ENCODE measurements at places on chromosomes 4 and X.

DNA sequence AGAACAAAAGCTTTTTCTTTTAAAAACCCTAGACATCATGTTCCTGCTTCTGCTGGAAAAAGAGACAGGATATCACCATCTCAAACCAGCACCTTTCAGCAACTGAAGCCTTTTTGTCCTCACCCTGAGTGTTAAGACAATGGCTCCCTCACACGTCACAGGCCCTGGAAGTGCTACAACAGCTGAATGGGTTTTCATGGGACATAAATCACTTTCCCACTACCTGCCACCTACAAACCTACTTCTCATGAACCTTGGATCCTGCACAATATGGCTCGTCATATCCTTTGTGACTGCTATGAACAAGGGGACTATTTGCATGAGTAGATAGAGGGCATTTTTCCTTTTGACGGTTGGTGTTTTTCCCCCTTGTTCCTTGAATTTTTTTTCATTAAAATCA lies 93.6 kb downstream of the TSPAN5 start:
- no peaks in the 10 kb centered on the region for H3K4me1 ChIP-seq
- no peaks in the 10 kb centered on the region for H3K27me3 ChIP-seq
- no peak overlapping the region for H3K4me3 ChIP-seq
- no peak for DNase-seq

DNA sequence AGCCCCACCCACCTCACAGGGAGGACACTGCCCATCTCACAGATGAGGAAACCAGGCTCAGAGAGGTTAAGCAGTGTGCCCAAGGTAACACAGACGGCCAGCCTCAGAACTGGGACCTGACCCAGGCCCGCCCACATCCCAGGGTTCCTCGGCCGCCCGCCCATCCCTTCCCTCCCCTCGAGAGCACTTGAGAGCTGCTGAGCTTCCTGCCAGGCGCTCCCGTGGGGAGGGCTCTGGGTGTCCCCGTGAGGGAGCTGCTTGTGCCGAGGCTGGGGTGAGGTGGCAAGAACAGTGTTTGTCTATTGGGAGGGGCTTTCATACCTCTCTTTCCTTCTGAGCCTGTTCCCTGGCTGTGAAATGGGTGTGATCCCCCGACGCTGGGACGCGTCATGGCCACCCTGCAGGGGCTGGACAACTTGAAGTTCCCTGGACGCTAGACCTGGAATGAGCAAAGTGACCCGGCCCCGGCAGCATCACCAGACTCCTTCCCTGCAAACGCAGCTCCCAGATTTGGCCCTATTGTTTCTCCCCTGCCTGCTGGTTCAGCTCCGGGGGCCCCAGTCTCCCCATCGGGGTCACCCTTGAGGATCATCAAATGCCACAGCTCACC lies 204.9 kb downstream of the AFAP1 start:
- H3K36me3 ChIP-seq, result no peaks in the 10 kb centered on the region
- no peaks in the 10 kb centered on the region for H3K4me1 ChIP-seq
- H3K27ac ChIP-seq, result no peak overlapping the region
- peaks cover 10% of the 10 kb centered on the region for H3K27me3 ChIP-seq
- no peak for DNase-seq

- peaks cover 84% of the 10 kb centered on the region for H3K36me3 ChIP-seq
- DNase-seq, result no peak
- no peak overlapping the region for H3K4me3 ChIP-seq
- no peaks in the 10 kb centered on the region for H3K27me3 ChIP-seq
Measured at GRCh38 chr4:504076-504475, 5.1 kb downstream of the PIGG start.

- H3K27ac ChIP-seq, result peak within 1 kb of the TSS; percentile 82
- H3K4me1 ChIP-seq, result no peaks in the 10 kb centered on the region
- peak within 1 kb of the TSS; percentile 62 for H3K4me3 ChIP-seq
- H3K36me3 ChIP-seq, result peaks cover 27% of the 10 kb centered on the region
Measured at GRCh38 chr4:88697588-88698329, at the start of gene NAP1L5. NAP1L5 (minus strand) TSS chr4:88697829; CDS start chr4:88697754, 75 bp downstream.

GRCh38 chrX:39161611-39162255 lies 360.5 kb downstream of the MID1IP1 start:
- DNase-seq, result no peak
- no peak overlapping the region for H3K4me3 ChIP-seq
- H3K36me3 ChIP-seq, result no peaks in the 10 kb centered on the region
- peaks cover 10% of the 10 kb centered on the region for H3K27me3 ChIP-seq
- no peak overlapping the region for H3K27ac ChIP-seq
- peaks cover 7% of the 10 kb centered on the region for H3K4me1 ChIP-seq

DNA sequence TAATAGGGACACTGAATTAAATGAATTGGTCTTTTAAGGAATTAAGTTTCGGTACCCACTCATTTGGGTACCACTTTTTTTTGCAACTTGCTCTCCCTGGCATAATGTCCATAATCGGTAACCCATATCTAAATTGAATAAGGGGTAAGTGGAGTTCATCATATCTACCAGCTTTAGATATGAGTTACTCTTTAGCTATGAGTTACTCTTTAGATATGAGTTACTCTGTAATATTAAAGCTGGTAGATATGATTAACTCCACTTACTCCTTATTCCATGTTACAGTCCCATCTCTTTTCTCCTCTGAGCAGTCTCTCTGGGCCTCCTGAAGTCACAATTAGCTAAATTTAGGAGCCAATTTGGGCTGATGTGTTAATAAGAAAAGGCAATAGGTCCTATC lies 85.7 kb downstream of the TEX13C start:
- no peak for DNase-seq
- no peaks in the 10 kb centered on the region for H3K36me3 ChIP-seq
- H3K27me3 ChIP-seq, result no peaks in the 10 kb centered on the region
- no peaks in the 10 kb centered on the region for H3K4me1 ChIP-seq
- H3K4me3 ChIP-seq, result no peak overlapping the region

DNA sequence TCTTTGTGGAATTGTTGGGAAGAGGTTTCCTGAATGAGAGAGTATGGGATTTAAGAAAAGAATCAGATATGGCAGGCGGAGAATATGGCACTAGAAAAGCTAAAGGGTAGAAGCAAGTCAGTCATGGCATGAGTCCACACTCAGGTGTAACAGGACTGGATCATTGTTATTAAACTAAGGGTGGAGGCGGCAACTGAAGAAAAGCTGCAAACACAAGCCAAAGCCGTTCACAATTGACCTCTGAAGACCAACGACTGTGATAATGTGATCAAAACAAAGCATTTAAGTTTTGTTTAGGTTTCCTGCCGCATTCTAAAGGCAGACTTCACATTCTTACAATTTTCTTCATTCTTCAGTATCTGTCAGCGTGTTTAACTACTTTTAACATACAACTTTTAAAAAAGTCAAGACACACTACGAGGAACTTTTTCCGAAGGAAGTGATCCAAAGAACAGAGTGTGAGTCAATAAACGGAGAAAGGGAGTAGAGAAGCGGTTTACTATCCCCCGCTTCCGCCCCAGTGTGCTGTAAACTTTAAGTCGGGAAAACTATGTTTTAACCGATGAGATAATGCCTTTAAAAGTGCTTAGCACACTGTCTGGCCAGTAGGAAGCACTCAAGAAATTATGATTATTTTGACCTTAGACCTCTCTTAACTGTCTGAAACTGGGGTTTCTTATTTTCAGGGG lies 909 bp upstream of the SLAIN2 start:
- peak overlapping the region; percentile 94 for H3K27ac ChIP-seq
- no peaks in the 10 kb centered on the region for H3K27me3 ChIP-seq
- peaks cover 45% of the 10 kb centered on the region for H3K4me1 ChIP-seq
- no peak for DNase-seq
- peak overlapping the region; percentile 87 for H3K4me3 ChIP-seq
- H3K36me3 ChIP-seq, result no peaks in the 10 kb centered on the region
